ENCODE measurements at places on chromosomes 4 and X.

DNA sequence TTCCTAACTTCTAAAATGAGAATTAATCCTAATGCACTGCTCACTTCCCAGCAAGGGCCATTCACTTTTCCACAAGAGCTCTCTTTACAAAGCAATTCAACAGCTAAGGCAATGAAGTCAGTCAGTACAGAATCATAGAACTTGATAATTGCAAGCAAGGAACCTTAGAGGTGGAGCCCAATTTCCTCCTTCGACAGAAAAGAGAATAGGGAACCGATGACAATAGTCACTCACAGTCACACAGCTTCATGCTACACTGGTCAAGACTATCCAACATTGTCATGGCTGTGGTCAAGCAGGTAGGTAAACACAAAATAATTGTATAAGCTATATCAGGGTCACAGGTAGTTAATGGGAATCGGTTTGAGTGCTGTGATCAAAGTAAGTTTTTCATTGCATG, 90.0 kb downstream of the ELOVL6 start:
- no peak for DNase-seq

- no peak for DNase-seq
Measured at GRCh38 chr4:119933606-119934005, 133.0 kb downstream of the MAD2L1 start.

DNA sequence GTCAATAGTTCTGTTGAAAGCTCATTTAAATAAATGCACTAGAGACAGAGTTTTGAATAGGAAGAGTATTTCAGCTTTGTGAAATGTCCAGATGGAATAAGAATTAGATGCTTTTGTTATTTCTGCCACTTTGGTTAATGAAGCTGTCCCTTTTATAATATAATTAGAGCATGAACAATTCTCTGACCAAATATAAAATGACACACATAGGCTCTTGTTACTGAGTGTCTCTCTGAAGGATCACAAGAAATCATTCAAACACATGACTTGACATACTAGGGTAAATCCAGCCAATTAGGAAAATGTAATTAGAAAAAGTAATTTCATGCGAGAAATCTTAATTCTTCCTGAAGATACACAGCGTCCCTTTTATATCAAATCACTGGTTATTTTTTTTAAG, 68.4 kb upstream of the DDIT4L start:
- DNase-seq, result no peak

DNA sequence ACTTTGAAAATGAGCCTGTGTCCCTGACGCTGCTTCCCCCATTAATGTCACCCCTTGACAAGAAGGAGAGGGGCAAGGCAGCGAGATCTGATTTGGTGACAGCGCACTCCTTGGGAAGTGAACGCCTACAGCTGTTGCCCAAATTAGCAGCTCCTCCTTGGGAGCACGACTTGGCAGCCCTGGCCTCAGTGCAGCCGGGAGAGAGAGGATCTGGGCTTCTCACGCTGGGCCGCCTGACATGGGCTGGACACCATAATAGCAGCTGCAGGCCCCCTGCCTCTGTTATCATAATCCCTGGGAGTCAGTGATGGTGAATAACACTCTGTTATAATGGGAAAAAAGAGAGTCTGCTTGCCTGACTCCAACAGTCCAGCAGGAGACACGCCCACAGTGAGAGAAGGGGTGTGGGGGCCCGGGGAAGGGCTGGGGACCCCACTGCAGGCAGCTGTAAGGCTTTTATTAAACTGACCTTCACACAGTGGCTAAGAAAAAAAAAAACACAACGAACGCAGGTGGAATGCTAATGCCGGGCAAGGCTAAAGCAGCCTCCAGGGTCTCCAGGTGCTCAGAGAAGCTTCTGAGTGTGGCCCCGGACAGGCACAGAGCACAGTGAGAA, 73.3 kb downstream of the PSAPL1 start:
- DNase-seq, result no peak

DNA sequence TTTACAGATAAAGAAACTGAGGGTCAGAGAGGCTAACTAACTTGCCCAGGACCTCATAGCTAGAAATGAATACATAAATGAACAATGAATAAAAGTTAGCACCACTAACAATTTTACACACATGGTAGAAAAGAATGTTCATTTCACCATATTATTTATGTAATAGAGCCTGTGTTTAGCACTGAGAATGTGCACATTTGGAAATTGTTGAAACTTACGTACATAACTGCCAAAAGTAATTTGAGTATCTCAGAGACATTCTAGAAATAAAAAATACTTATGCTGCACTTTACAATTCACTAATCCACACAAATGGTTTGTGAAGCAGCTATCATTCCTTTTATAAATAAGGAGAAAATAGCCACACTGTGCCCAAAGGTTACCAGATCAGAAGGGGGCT, 9.9 kb downstream of the CASK start:
- DNase-seq, result no peak

DNA sequence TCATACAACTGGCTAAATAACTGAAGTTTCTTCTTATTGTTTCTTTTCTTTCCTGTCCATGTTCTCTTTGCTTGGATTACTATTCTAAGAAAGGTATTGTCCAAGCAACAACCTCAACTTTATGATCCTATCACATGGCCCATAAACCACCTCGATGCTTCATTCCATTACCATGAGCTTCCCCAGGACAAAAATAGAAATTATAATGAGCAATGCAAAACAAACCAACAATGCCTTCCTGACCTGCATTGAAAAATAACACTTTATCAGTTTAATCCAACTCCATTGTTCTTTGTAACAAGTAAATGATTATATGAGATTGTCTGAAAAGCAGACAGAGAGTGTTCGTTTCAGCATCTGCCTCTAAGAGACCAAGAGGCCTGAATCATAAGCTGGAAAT, 148.8 kb downstream of the HS6ST2 start:
- no peak for DNase-seq

DNA sequence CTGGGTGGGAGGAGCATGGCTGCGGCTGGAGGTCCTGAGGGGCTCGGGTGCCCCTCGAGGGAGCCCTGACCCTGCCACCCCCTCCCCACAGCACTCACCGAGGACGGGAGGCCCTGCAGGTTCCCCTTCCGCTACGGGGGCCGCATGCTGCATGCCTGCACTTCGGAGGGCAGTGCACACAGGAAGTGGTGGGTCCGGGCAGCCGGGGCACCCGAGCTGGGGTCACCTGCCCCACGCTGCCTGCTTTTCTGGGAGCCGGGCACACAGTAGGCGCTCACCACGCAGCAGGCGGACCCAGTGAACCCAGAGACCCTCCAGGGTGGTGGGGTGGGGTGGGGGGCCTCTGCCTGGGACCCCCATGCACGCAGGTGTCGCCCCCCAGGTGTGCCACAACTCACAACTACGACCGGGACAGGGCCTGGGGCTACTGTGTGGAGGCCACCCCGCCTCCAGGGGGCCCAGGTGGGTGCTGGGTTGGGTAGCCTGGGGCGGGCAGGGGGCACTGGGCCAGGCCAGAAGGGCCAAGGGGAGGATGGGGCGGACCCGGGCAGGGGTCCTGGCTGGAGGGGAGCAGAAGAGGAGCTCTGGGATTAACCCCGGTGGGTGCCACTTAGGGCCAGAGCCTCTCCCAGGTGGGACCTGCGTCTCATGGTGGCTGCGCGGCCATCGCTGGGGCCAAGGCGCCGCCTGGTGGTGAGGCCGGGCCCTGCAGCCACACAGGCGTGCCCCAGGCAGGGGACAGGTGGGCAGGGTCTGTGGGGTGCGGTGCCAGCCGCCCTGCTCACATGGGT, 1.4 kb downstream of the HGFAC start:
- no peak for DNase-seq

DNA sequence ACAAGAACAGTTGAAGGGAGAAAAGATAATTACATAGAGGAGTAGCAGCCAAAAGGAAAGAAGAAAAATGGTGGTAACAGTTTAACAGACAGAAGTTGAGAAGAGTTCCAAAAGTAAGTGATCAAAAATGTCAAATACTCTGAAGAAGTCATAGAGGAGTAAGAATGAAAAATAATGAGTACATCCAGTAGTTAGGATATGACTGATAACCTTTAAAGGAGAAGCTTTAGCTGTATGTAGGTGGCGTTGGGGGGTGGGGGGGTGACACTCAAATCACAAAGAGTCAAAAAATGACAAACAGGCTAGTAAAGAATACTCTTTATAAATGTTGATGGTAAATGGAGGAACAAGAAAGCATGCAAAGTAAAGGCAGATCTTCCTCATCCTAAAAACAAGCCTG, 40.6 kb downstream of the RAB33A start:
- no peak for DNase-seq

- no peak for DNase-seq
Measured at GRCh38 chr4:10082047-10082446, 34.6 kb downstream of the WDR1 start.

DNA sequence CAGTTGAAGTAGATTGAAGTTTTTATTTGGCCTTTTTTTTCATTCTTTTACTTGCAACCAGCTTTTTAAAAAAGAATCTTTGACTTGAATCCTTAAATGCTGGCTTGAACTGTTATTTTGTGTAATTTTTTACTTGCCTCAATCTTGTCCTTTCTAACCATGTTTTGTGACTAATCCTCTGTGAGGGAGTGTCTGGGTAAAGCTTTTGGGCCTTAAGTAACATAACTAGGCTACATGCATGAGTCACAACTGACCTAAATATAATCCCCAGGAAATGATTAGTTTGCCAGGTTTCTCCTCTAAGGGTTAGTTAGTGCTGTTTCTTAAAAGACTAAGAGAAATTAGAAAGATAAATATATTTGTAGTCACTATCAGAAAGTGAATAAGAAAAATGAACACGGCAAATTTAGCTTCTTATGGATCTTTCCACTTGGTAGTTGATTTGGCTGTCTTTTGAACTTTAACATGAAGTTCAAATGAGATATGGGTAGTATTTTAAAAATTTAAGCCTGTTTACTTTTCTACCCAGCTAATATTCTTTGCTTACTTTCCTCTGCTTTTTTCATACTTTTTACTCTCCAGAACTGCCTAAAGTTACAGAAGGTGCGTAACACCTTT, 13.0 kb downstream of the EXOC1 start:
- DNase-seq, result no peak

DNA sequence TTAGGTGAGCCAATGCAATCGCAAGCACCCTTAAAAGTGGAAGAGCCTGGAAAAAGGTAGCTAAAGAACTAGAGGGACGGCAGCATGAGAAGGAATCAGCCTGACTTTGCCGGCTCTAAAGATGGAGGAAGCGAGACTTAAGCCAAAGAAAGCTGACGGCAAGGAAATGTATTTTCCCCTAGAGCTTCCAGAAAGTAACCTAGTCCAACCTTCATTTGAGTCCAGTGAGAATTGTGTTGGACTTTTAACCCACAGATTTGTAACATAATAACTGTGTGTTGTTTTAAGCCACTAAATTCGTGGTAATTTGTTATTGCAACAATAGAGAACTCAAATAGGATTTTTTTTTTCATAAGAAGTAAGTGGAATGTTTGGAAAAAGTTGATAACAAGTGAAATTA, 212.7 kb upstream of the C1QTNF7 start:
- no peak for DNase-seq

GRCh38 chrX:103187953-103188475, 26.9 kb upstream of the BEX4 start:
- no peak for DNase-seq

DNA sequence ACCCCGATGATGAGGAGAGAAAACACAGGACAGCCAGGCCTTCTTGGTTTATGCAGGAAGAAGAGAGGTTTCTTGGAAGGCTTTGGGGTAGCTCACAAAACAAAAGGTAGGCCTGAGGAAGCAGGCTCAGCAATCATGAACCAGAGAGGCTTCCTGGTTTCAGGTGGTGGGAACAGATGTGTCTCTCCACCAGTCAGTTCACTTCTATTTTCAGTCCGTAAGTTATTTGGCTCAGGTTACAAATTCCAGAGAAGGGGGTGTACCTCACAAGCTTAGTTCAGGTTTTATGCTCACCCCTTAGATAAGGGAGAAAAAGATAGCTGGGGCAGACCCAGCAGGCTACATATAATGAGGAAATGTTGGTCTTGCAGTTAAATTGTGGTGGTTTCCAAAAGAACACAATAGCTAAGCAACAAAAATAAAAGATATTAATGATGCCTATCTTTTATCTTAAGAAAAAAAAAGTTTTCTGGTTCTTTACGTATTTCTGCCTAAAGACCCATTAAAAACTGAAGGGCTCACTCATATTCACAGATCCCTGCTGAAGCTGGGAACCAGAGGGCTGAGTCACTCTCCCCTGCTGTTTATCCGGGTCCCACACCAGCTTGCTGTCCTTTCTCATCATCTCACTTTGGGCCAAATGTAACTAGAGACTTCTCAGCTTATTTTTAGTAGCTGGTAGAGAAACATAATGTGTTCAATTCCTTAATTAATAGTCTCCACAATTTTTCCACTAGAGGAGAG, 177.0 kb downstream of the CAMK2D start:
- DNase-seq, result no peak

DNA sequence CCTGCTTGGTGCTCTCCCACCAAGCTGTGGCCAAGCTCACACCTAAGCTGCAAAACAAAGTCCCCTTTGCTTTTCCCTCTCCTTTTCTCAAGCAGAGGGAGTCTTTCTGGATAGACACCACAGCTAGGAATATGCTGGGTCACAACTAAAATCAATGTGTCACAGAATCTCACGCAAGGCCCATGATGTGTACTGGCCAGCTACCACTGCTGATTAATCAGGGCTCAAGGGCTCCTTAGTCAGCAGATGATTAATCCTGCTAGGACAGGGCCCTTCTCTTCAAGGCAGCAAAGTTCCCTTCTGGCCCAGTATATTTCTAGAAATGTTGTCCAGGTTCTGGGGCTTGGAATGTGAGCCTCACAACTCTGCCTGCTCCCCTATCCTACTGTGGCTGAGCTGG, 32.0 kb upstream of the TENT5D start:
- DNase-seq, result no peak

- DNase-seq, result no peak
Measured at GRCh38 chrX:47687263-47687662, 28.3 kb upstream of the UXT start.

DNA sequence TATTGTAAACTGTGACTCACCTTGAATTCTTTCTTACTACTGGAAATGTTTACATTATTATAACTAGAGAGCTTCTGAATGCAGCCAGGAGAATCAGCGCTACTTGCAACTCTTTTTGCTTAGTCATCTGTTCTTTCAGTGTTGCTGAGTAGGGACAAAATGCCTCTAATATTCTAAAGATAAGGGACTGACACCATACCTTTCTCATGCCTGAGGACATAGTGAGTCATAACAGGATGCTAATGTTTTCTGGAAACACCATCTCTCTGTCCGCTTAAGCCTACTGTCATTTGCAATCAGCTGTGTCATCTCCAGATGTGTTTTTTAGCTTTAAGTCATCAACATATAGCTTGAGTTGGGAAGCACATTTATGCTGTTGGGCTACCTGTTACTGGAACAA, 108.3 kb downstream of the QRFPR start:
- no peak for DNase-seq

- DNase-seq, result no peak
Measured at GRCh38 chrX:114675365-114675764, 91.5 kb downstream of the HTR2C start.

Measured in breast epithelium (tissue), 4 donors.